Myometrial cell (primary cell): ENCODE measurements at places on chromosomes 3 and 15. TPM values are rescaled to one million over a fixed set of nuclear protein-coding genes. Genes with fewer than 3 reads are reported as not detected.

The SPINK8 gene
- total RNA-seq = not detected in 2 replicates

The CHRM5 gene
- total RNA-seq = not detected in 2 replicates

The ITGA11 gene
- total RNA-seq = 0.86 TPM in 1 of 2 replicates, not detected in the other

The GPX1 gene
- 712 and 893 TPM in 2 replicates for total RNA-seq

The PARP15 gene
- not detected in 2 replicates for total RNA-seq

The PLOD2 gene
- 130 and 185 TPM in 2 replicates for total RNA-seq

The CFAP20DC gene
- total RNA-seq = 4.6 and 6.9 TPM in 2 replicates

The TNNC1 gene
- total RNA-seq = not detected in 2 replicates

The PPP1R14D gene
- not detected in 2 replicates for total RNA-seq

The GPR171 gene
- not detected in 2 replicates for total RNA-seq

The ITIH3 gene
- not detected in 2 replicates for total RNA-seq

The IQCF5 gene
- not detected in 2 replicates for total RNA-seq

The IL17RE gene
- total RNA-seq = 3.5 and 5.5 TPM in 2 replicates

The GNAI2 gene
- total RNA-seq = 356 and 418 TPM in 2 replicates

The HTR3E gene
- not detected in 2 replicates for total RNA-seq

The BOC gene
- 12.2 and 15.0 TPM in 2 replicates for total RNA-seq

The CYP1A2 gene
- total RNA-seq = not detected in 2 replicates

The CATSPER2 gene
- 0.58 and 2.1 TPM in 2 replicates for total RNA-seq

The PLA2G4E gene
- total RNA-seq = not detected in 2 replicates

The DAG1 gene
- total RNA-seq = 82.2 and 84.0 TPM in 2 replicates

The MKRN3 gene
- not detected in 2 replicates for total RNA-seq

The MKRN2OS gene
- not detected in 2 replicates for total RNA-seq

The MAGI1 gene
- total RNA-seq = 2.5 and 3.7 TPM in 2 replicates

The SATB1 gene
- 2.3 and 4.0 TPM in 2 replicates for total RNA-seq

The GABRR3 gene
- not detected in 2 replicates for total RNA-seq

The RBPMS2 gene
- not detected in 2 replicates for total RNA-seq

The BCL2A1 gene
- 0.71 and 0.86 TPM in 2 replicates for total RNA-seq

The GOLGA6L4 gene
- total RNA-seq = 0.29 and 0.35 TPM in 2 replicates

The CYP8B1 gene
- not detected in 2 replicates for total RNA-seq

The DNASE1L3 gene
- total RNA-seq = not detected in 2 replicates

The DUOX2 gene
- not detected in 2 replicates for total RNA-seq

The NEO1 gene
- total RNA-seq = 17.6 and 23.7 TPM in 2 replicates

The DISP2 gene
- total RNA-seq = under 0.01 and 0.35 TPM in 2 replicates

The LRRC58 gene
- total RNA-seq = 10.4 and 15.4 TPM in 2 replicates

The PRICKLE2 gene
- 7.5 and 8.9 TPM in 2 replicates for total RNA-seq

The FANCD2OS gene
- not detected in 2 replicates for total RNA-seq

The SHC4 gene
- total RNA-seq = 1.9 and 2.9 TPM in 2 replicates
